Naive B cell (primary cell): ENCODE measurements at places on chromosomes 1 and 21.
A peak's percentile ranks its signal among the peaks of the same experiment; 100 is the strongest.

GRCh38 chr1:207848234-207848633, 62.7 kb downstream of the CD34 start:
- DNase-seq: no peak

- DNase-seq: no peak
These were observed 569 bp upstream of the WARS2 start for GRCh38 chr1:119141020-119141424.

DNA sequence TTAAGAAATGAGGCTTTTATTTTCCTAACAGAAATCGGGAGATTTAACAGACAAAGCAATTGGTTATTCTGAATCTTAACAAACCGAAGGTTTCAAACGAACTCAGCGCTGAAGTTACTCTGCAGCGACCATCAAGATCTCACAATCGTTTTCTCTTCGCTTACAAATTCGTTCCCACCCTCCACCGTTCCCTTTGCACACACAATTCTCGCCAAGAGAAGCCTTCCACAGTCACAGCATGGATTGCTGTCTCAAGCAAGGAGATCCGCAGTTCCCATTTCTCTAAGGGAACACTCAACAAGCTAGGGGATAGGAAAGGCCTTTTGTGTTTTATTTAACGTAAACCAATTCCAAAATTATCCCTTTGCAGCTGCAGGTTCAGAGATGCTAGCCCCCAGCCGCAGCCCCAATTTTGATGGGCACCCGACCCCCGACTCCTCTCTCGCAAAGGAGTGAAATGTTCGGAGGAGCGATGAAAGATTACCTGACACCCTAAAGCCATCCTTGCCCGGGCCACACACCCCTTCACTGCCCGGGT, 755 bp downstream of the FBXO42 start:
- no peak for DNase-seq

DNA sequence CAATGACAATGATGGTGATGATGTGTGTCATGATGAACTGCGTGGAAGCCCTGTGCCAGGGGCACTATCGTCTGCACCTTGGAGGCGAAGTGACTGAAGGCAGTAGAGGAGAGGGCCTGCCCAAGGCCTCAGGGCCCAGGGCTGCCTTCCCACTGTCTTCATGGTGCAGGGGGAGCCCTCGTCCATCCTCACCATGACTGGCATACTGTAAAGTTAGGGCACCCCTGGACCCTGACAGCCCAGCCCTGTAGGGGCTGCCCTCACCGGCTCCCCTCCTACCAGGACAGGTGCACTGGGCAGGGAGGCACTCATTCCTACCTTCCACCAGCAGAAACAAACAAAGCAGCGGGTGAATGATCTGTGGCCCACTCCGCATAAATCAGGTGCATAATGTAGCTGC, 156.9 kb upstream of the C1orf174 start:
- no peak for DNase-seq

- DNase-seq: no peak
These were observed 6.6 kb upstream of the NHLH1 start for GRCh38 chr1:160360227-160360695.

DNA sequence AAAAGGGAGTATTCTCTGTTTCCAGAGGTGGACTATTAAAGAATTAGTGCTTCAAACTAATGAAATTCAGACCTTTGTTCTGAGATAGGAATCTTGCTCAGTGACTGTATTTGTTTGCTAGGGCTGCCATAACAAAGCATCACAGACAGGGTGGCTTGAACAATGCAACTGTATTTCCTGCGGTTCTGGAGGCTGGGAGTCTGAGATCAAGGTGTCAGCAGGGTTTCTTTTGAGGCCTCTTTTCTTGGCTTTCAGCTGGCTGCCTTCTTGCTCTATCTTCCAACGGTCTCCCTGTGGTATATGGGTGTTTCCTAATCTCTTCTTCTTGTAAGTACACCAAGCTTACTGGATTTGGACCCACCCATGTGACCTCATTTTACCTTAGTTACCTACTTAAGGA, 264.6 kb upstream of the PROX1 start:
- no peak for DNase-seq

GRCh38 chr21:38277501-38278131, 20.8 kb downstream of the KCNJ15 start:
- DNase-seq: no peak

- no peak for DNase-seq
These were observed 164.3 kb downstream of the SETD4 start for GRCh38 chr21:35896060-35896459.

DNA sequence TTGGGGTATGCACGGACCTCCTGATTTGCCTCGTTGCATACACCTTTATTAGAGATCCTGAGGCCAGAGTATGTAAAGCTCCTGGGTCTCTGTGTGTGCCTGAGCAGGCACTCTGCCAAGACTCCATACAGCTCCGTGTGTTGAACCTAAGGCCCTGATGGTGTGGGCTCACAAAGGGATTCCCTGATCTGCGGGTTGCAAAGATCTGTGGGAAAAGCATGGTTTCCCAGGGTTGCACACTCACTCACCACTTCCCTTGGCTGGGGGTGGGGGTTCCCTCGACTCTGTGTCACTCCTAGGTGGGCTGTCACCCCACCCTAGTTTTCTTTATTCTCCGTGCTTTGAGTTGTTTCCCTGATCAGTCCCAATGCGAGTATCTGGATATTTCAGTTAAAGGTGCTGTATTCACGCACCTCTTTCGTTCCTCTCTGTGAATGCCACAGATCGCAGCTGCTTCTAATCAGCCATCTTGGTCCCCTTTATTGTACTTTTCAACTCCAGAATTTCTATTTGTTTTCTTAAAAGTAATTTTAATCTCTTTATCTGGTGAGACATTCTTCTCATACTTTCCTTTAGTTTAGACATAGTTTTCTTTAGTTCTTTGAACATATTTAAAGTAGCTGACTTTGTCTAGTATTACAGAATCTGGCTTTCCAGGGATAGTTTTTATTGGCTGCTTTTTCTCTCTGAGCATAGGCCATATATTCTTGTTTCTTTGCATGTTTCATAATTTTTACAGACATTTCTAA, 39.0 kb upstream of the F3 start:
- DNase-seq: no peak

DNA sequence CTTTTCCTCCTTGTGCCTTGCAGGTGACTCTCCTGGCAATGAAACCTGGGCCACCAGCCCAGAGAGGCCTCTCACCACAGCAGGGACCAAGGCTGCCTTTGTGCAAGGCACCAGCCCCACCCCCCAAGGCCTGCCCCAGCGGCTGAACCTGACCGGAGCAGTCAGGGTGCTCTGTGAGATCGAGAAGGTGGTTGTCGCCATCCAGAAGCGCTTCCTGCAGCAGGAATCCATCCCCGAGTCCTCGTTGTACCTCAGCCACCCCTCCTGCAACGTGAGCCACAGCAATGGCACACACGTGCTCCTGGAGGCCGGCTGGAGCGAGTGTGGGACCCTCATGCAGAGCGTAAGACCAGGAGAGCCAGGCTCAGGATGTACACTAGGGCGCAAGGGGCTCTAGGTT, 51.7 kb downstream of the UMODL1 start:
- no peak for DNase-seq

GRCh38 chr1:181083842-181084605, 4.5 kb upstream of the IER5 start:
- DNase-seq: peak; percentile 69

GRCh38 chr1:86200901-86201300, 44.3 kb upstream of the COL24A1 start:
- no peak for DNase-seq

- DNase-seq: peak; percentile 51
These were observed 61.7 kb upstream of the ADAR start for GRCh38 chr1:154669464-154670282.

DNA sequence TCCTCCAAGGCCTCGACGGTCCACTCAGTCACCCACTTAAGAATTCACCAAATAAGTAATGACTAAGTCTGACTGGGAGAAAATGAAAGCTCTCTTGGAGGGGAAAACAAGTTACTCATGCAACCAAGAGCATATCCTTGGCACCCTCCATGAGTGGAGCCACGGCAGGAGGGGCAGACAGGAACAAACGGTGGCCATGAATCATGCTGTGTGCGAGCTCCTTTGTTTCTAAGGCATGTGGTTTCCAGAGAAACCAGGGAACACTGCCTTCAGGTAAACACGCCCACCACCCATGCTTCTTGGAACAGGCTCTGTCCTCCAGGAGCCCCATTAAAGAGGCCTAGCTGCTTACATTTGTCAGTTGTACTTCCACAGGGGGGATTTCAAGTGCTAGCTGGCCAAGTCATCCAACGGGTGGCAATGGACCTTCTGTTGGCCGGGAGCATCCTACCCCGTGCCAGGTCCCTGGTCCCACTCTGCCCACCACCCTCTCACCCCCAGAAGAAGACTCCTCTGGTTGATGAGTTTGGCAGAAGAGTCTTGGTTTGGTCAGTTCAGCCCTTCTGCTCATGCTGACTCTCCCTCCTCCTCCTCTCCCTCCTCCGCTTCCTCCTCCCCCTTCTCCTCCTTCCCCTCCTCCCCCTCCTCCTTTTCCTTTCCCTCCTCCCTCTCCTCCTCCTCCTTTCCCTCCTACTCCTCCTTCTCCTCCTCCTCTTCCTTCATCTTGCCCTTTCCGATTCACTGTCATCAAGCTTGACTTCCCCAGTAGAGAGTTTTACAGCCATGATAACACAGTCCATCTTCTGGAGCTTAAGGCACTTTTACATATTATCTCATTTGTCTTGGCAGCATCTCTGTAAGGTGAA, 107.6 kb downstream of the CCDC185 start:
- DNase-seq: no peak

DNA sequence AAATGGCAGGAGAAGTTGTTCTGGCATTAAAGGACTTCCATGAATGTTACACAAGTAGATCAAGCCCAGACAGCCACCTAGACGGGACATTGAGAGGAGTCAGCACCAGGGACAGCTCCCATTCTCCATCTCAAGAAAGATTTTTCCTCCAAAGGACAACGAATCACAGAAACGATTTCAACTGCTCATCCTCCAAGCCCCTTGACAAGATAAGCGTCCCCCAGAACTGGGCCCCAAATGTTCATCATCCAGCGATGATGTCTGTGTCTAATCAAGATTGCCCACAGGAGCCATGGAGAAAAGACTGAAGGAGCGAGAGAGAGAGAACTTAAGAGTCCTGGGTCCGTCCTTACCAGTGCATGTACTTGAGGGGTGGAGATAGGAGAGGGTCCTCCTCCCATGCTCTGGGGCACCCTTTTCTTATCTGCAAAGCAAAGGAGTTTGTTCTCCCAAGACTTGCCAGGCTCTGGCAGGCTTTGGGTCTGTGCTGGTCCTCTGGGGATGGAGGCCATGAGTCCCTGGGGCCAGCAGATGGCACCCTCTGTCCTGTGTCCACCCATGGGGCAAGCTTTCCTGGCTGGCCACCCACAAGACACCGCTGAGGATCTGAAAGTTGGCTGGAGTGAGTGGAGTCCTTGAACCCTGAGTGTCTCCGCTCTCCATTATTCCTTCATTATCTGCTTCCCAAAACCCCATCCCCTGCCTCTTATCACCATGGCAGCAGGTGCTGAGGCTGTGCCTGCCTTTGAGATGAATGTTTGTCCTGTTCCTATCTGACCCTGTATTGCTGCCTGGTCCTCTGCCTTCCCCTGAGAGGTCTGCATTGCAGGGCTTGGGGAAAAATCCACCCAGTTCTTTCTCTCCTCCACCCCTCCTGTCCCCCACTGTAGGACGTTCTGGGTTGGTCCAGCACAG, 164.6 kb downstream of the ACTL8 start:
- DNase-seq: no peak

- DNase-seq: no peak
These were observed 22.4 kb downstream of the DEGS1 start for GRCh38 chr1:224205438-224205840.

DNA sequence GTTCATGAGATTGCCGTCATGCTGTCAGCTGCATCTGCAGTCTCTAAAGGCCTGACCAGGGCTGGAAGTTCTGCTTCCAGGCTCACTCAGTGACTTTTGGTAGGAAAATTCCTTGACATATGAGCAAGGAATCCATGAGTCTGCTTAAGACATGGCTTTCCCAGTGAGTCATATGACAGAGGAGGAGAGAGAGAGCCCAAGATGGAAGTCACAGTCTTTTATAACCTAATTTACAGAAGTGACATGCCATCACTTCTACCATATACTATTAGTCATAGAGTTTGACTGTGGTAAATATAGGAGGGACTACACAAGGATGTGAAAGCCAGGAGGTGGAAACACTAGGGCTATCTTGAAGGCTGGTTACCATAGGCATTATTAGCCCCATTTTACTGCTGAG, 115.2 kb downstream of the ROR1 start:
- no peak for DNase-seq

- no peak for DNase-seq
These were observed 75.5 kb downstream of the MORN1 start for GRCh38 chr1:2315674-2316450.

DNA sequence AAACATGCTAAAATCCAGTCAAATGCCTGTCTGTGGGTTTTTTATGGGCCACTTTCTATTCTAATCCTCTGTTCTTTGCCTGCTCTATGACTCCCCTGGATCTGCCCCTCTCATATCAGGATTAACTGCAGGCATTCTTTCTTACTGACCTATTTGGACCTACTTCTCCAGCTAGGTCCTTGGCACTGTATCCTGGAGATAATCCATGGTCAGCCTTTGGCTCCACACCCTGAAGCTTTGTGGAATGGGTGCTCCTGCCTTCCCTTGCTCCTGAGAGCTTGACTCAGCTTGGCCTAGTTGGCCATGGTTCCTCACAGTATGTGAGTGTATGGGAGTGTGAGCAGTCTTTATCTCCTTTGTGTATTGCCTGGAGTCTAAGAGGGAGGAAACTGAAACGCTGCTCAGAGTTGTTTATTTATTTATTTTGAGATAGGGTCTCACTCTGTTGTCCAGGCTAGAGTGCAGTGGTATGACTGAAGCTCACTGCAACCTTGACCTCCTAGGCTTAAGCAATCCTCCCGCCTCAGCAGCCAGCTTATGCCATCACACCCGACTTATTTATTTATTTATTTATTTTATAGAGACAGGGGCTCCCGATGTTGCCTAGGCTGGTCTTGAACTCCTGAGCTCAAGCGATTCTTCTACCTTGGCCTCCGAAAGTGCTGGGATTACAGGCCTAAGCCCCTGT, 28.7 kb upstream of the CDC14A start:
- no peak for DNase-seq

GRCh38 chr1:221724931-221725605, 16.8 kb downstream of the DUSP10 start:
- no peak for DNase-seq

DNA sequence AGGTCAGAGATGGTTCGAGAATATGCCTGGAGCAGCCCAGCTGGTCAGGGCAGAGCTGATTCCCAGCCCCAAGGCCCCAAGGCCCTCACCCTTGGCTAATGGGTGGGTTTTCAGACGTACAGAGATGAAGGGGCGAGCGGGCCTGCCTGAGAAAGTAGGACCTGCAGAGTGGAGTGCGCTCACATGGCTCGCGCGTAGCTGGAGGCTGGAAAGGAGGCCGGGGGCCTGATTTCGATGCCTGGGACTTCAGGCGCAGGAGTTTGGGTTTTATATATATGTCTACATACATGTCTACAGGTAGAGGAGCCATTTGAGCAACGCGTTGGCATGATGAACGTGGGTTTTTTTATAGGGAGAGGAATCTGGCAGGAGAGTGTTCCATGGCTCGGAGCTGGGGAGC, 8.9 kb downstream of the COQ8A start:
- no peak for DNase-seq

- no peak for DNase-seq
These were observed 1015.4 kb downstream of the AMY1C start for GRCh38 chr1:104765085-104765484.

GRCh38 chr1:16208270-16208987, 4.0 kb downstream of the ARHGEF19 start:
- DNase-seq: no peak
